ENCODE measurements at places on chromosomes 1 and 21.

DNA sequence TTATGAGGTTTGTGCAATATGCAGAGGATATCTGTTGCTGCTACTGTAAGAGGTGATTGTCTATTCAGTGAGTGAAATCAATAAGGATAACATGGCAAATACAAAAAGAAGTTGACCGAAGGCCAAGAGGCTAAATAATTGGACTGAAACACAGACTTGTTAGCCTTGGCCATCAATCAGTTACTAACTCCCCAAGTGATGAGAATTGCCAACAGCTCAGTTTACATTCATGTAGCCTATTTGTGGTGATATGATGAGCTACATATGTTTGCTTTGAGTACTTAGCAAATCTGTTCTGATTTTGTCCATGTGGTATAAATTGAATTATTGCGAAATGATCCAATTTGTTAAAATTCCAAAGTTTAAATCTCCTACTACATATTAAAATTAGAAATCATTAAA is 68.6 kb upstream of the VAV3 start:
- no peak for DNase-seq

GRCh38 chr1:169576935-169577331 is 9.3 kb downstream of the F5 start:
- DNase-seq: no peak

GRCh38 chr1:113325022-113325421 is 65.3 kb upstream of the MAGI3 start:
- no peak for DNase-seq

DNA sequence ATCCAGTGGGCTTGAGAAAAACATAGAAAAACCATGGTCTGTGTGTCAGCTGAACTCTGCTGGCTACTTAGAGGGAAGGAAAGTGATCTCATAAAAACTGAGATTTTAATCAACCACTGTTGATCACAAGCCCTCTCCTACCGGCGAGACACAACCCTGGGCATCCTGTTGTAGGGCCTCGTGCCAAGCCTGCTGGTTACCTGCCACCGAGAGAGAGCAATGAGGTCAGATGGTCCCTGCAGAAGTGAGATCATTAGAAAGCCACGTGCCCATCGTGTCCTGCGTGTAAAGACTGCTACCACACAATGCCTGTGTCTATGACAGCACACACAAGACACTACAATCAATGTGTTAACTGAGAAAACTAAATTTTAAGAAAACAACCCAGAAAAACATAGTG is 41.7 kb upstream of the GPR153 start:
- DNase-seq: no peak

- DNase-seq: no peak
Observed at GRCh38 chr1:236619398-236619797, 15.1 kb upstream of the HEATR1 start.

GRCh38 chr1:234647245-234647644 is 37.3 kb upstream of the IRF2BP2 start:
- DNase-seq: no peak

DNA sequence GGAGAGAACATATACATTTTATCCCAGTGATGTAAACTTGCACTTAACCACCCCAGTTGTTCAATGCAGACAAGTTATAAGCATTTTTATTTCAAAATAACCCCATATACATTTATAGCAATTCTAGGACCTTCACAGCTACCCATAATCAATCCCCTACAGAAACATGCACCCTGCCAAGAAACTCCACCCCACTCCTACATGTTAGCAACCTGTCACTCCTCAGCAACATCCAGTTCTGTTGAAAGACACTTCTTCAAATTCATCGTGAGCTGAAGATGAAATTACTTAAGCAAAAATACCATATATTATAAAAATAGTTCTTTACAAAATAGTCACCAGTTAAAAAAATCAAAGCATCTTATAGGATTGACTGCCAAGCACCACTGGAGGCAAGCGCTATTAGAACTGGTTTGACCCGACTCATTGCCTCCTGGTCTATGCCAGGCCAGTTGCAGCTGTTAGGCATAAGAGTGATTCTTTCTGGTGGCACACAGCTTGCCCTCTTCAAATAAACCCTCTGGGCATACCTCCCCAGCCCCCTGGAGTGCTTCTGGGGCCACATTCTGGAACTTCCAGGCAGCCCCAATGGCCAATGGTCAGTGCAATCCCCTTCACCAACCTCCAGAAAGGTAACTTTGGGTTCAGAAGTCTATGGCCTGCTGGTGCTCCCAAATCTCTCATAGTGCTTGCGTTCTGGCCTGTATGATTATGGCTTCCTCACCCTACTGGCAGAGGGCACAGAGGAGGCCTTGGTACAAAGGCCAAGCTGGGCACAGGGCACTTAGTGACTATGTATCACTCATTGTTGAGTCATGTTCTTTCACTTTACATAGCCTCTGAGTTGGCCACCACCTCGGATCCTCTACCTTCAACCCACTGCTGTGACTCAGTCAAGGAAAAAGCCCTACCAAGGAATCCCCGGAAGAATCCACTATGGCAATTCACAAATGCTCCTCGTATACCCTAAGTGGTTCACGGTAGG is 72.2 kb upstream of the RALGPS2 start:
- no peak for DNase-seq

- peak; percentile 20 for DNase-seq
Observed at GRCh38 chr1:28971980-28972771, 57.8 kb downstream of the EPB41 start.

DNA sequence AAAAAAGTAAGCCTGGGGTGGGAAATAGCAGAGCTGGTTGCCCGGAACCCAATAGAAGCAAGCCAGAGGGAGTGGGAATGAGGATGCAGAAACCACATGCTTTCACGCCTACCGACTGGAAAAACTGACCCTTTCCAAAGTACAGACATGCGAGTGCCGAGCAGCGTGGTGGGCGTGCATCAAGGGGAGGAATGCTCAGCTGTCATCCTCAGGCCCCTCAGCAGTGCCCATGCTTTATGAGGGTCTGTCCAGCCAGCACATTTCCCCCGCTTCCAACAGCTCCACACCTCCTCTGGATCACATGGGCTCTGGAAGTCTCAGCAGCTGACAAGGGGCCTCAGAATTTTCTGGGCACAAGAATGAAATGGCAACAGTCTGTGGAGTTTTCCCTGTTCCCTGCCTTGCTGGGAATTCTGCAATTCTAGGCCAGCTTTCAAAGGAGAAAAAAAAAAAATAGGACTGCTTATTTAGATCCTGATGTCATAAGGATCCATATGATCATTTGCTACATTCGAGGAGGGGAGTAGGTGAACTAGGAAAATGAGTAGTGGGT is 19.1 kb upstream of the IKBKE start:
- no peak for DNase-seq

GRCh38 chr1:155070158-155070621 is 6.7 kb downstream of the EFNA4 start:
- DNase-seq: no peak

DNA sequence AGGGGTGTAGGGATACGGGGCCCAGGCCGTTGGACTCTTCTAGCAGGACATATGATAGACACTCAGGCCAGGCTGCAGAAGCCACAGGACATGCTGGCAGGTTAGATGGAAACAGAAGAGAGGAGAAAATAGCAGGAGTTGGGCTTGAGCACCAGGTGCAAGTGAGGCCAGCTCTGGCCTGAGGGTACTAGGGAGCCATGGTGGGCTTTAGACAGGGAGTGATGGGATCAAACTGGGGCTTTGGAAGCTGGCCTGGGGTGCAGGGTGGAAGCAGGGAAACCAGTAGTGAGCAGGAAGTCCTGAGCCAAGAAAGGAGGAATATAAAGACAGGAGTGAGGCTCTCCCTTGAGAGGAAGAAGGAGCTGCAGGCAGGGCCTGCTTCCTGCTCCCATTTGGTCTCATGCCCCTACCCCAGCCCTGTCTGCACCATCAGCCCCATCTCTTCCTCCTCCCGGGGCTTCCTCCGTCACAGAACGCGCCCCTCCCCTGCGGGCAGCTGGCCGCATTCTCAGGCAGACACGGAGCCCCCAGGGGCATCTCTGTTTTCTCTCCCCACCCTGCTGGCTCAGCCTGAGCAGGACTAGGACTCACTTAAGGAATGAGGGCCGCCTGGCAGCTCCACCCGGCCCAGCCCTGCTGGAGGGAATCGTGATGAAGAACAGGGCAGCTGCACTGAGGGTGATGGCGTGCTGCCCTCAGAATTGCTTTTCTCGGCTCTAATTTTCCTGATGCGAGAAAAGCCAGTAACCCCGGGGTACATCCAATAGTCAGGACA is 165.5 kb upstream of the TMEM51 start:
- DNase-seq: no peak
